ENCODE measurements at places on chromosomes 5 and 9.
A peak's percentile ranks its signal among the peaks of the same experiment; 100 is the strongest.

GRCh38 chr9:84173961-84174360, 166.6 kb downstream of the SLC28A3 start:
- DNase-seq, result no peak

- DNase-seq, result peak; percentile 92
These were observed 26.3 kb downstream of the SLC25A25 start for GRCh38 chr9:128094166-128094949.

DNA sequence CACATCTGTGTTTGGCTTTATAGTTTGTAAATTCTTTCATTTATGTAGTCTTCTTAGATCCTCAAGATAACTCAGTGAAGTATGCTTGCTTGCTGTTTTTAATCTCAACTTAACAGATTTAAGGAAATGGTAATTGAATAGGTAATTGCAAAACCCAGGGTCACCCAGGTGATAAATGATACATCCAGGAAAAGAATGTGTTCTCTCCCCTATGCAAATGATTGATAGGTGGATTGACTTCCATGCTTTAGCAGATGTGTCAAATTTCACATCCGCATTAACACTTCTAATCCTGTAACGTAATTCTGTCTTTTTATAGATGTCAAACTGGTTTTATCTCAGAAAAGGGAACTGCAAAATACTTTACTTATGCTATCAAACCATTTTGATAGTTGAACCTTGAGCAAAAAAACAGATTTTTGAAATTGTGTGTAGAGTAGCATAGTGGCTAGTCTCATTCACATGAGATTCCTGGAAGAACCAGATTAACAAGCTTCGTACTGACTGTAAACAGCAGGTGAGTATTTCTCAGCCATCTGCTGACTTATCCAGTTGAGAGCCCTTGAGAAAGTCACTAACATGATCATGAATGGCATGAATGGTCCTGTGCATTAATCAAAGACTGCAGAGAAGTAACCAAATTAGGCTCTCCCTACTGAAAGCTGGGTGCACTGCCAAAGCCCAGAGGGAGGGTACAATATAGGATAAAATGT, 86.7 kb upstream of the PAM start:
- peak; percentile 96 for DNase-seq

GRCh38 chr9:106333481-106333880, 529.5 kb upstream of the ZNF462 start:
- peak; percentile 87 for DNase-seq

GRCh38 chr9:133961226-133962165, 30.6 kb downstream of the VAV2 start:
- no peak for DNase-seq

DNA sequence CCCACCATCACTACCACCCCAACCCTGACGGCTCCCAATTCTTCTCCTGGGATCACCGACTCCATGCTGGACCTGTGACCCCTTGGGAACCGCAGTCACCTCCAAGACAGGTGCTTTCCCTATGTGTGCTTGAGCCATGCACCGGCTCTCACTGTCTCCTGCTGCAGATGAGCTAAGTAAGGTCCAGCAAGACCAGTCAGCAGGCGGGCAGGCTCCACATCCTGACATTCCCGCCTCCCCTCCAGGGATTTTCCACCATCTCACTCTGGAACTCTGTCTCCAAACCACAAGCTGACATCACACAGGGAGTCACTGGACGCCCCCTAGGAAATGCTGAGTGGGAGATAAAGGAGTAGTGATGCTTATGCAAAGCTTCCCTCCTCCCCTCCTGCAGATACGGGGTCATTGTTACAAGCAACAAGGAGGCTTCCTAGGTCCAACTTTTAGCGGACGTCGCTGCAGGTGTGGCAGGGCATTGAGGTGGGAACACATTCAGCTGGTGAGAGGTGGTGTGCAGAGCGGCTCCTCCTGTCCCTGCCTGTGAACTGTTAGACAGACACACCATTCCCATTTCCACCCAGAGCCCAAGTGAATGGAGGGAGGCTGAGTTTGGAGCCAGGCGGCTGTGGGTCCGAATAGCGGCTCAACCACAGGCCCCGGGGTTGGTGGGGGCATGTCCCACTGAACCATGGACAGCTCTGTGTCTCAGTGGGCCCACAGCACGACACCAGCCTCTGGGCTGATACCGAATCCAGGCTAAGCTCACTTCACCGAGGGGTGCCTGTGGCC, 129.2 kb upstream of the PHYKPL start:
- no peak for DNase-seq

GRCh38 chr5:83662558-83662957, 58.1 kb downstream of the HAPLN1 start:
- DNase-seq, result no peak

DNA sequence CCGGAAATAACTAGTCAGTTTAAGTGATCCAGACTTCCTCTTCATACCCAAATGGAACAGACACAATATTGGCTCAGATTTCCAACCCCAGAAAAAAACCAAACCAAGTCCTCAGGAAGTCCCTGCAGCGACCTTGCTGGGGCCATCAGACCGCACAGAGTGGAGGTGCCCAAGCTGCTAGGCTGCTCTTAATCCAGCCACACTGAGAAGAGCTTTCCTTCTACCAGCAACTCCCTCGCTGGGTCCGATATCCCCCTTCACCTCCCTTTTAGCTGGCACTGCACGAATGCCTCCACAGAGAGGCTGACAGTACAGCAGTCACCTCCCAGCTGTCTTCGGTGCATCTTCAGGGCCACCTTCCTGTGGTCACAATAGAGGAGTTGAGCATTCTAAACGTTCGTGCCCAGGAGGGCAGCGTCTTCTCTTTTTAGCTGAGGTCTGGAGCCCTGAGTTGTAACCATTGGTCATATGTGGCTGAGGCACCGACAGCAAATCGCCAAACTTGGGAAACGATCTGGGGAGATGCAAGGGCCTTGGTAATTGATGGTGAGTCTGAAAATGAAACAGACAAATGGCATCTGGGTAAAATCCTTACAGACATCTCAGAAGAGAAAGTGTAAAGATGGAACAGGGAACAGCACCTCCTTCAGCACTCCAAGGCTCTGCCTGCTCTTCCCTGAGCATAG, 5.7 kb downstream of the NAIF1 start:
- DNase-seq, result peak; percentile 10

DNA sequence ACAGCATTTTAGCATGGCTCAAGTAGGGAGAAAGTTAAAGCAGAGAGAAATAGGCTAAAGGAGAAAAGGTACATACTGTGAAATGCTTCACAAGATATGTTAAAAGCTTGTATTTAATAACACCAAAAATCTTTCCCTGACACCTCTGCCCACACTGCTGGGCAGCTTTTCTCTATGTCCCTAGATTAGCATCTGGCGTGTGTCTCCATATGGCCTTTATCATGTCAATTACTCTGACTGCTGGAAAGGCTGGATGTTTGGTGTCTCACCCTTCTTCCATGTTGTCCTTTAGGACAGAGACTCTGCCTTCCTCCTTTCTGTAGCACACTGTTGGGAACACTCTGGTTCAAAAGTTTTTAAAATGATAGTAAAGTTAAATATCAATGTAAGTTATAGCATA, 122.5 kb downstream of the OXCT1 start:
- DNase-seq, result no peak

GRCh38 chr5:129698661-129699060, 49.2 kb upstream of the MINAR2 start:
- DNase-seq, result no peak

DNA sequence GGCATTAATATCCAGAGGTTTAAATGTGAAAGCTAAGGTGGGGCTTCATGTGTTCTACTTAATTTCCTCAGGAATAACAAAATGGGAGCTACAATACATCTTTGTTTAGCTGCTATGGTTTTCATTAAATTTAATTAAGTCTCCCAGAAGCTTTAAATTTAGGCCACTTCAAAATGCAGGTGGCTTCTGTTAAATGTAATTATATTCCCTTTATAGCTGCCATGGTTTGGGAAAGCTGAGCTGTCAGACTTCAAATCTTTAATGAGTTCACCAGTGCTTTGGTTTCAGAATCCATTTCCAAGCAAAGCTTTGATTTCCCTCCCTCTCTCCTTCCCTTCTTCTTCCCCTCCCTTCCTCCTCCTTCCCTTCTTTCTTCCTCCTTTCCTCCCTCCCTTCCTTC, 58.4 kb upstream of the FAM170A start:
- no peak for DNase-seq

DNA sequence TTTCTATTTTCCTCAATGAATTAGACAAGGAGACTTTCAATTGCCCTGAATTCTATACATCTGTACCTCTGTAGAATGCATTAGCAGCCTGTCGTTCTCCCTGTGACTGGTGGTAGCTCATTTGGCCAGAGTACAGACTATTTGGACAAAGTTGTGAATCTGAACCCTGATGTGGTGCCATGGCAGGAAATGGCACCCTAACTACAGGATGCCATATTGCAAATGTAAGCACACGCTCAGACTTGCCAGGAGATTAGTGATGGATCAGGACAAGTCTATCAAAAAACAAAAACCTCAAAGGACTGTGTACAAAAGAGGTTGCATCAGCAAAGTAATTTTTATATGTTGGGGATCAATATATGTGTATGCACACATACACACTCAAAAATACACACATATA, 58.3 kb downstream of the SVEP1 start:
- DNase-seq, result no peak

GRCh38 chr9:128251732-128252100, 24.1 kb downstream of the GOLGA2 start:
- no peak for DNase-seq

DNA sequence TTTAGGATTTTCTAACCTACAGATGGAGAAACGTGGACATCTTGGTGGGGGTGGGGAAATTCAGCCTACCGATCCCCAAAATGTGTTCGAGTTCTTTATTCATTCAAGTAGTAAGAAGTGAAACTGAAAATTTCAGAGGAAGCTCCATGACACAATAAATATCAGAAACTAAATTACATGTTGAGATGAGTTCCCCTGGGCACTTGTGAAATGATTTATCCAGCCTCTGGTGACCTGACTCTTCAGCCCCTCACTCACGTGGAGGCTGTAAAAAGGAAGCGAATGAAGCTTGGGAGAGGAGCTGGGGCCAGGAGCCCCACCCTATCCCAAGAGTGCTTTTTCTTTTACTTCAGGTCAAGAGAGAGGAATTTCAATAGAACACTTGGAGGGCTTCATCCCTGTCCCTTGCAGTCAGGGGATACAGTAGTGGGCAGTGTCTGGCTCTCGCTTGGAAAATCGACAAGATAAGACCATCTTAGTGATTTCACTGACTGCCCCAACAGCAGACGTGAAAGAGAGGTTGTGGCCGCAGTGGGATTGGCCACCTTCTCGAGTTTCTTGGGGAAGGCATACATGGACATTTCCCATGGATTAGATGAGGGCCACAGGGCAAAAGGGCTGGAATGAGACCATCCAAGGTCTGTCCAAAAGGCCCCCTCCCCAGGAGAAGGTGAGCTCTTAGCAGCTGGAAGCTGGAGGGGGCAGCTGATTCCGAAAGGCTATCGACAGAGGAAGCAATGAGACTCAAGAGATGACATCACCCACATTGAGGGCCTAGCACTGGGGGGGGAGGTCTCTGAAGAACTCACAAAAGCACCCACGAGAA, 76.8 kb upstream of the SH3PXD2B start:
- no peak for DNase-seq

- DNase-seq, result no peak
These were observed 7.6 kb upstream of the FBXO38 start for GRCh38 chr5:148376198-148376597.

- DNase-seq, result no peak
These were observed 184.5 kb upstream of the GNA14 start for GRCh38 chr9:77832639-77833038.

- no peak for DNase-seq
These were observed 273.8 kb upstream of the IRX4 start for GRCh38 chr5:2156358-2157059.

GRCh38 chr9:71620746-71621145, 147.6 kb downstream of the CEMIP2 start:
- DNase-seq, result no peak

- DNase-seq, result no peak
These were observed 318.8 kb downstream of the BNC2 start for GRCh38 chr9:16551692-16552091.

- no peak for DNase-seq
These were observed 76.0 kb downstream of the FCHO2 start for GRCh38 chr5:73031839-73032238.

- DNase-seq, result no peak
These were observed 478.2 kb upstream of the TNC start for GRCh38 chr9:115596021-115596745.

DNA sequence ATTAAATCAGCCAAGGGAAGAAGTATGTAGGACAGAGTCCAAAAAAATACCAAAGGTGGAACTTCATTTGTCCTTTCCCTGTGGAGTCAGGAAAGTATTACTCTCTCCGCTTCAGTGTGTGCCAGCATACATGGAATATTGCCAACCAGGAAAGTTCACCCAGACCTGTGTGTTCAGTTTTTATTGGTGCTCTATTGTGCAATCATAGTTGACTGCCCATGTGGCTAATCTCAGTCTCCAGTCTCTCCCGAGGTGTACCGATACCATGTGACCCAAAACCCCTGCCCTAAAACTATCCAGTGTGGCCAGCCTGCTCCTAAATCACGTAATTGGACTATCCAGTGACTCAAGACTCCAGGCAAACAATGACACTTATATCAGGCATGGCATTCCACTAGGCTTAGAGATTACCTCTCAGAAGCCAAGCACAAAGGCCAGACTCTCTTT, 38.8 kb downstream of the NFX1 start:
- DNase-seq, result no peak

DNA sequence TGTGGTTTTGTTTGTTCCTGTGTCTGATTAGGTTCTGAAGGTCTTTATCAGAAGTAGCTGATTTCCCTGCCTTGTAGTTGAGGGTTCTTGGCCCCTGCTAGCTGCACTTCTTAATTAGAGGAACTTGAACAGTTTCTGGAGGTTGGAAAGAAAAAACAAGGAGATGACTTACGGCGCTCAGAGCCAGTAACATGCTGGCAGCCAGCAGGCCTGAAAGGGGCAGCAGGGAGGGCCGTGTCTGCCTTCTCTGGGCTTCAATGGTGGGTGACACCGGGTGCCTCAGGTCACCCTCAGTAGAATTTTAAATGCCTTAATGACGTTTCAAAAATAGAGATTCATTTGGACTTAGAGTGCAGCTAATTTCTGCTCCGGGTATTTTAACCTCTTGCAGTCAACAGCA, 15.8 kb downstream of the UBE2QL1 start:
- no peak for DNase-seq

GRCh38 chr9:109428854-109429253, 69.3 kb downstream of the PTPN3 start:
- no peak for DNase-seq

Measured in NCI-H2029 treated with DMSO at 0.1 percent for 48 hours (cell line).